T-helper 22 cell (primary cell): ENCODE measurements at places on chromosomes 5 and 9.

- no peak for DNase-seq
Measured at GRCh38 chr5:68688547-68688946, 405.3 kb upstream of the SLC30A5 start.

DNA sequence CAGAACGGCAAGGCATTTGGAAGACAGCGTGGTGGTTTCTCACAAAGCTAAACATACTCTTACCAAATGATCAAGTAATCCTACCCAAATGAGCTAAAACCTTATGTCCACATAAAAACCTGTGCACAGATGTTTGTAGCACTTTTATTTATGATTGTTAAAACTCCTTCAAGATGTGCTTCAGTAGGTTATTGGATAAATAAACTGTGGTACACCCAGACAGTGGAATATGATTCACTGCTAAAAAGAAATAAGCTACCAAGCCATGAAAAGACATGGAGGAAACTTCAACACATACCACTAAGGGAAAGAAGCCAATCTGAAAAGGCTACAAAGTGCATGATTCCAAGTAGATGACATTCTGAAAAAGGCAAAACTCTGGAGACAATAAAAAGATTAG is 94.2 kb downstream of the FOXD1 start:
- no peak for DNase-seq

GRCh38 chr5:103111468-103111867 is 8.5 kb downstream of the GIN1 start:
- no peak for DNase-seq

GRCh38 chr9:114417511-114417910 is 29.7 kb upstream of the AKNA start:
- DNase-seq = no peak

DNA sequence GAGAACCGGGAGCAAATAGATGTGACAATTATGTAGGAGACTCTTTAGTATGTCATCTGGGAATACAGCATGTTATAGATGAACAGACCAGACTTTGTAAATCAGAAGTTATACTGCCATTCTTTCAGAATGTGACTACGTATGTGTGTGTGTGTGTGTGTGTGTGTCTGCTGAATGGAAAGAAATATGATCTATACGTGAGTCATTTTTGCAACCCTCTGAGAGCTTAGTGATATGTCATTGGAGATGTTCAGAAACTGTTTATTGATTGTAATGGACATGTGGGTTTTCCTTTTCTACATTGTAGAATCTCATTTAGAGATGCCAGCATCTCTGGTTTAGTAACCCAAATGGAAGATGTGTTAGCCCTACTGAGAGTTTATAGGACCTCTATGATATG is 731.5 kb downstream of the TLE1 start:
- DNase-seq = no peak

GRCh38 chr9:89766991-89767390 is 162.2 kb downstream of the GADD45G start:
- DNase-seq = no peak

DNA sequence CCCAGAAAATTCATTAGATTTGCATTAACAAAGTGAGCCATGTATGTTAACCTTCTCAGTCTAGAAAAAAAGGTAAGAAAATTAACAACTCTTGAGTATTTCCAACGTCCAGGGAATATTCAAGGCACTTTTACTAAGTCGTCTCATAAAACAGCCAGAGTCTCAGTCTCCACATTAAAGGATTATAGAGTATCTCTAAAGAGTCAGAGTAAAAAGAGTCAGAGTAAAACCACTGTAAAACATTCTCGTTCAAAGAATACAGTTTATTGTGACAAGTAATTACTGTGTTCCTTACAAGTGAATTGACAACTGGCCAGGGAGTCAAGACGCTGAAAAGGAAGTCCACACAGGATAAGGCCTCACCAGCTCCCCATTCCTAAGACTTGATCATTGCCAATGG is 97.2 kb upstream of the ISL1 start:
- no peak for DNase-seq

DNA sequence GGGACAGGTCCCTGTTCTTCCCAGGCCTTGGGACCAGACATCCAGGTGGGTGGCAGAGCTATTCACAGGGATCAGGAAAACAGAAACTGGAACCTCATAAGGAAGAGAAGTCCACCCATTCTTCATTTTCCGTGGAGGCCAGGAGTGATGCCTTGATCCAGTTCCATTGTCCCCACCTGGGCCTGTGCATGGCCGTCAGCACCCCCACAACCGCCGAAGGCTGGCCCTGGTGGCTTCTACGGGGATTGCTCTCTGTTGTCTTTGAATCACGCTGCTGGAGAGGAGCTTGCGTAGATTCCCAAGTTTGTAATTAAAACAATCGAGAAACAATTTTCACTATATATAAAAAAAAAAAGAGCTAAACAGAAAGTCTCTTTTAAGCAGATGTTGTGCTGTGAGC is 134.4 kb downstream of the MVB12B start:
- no peak for DNase-seq

DNA sequence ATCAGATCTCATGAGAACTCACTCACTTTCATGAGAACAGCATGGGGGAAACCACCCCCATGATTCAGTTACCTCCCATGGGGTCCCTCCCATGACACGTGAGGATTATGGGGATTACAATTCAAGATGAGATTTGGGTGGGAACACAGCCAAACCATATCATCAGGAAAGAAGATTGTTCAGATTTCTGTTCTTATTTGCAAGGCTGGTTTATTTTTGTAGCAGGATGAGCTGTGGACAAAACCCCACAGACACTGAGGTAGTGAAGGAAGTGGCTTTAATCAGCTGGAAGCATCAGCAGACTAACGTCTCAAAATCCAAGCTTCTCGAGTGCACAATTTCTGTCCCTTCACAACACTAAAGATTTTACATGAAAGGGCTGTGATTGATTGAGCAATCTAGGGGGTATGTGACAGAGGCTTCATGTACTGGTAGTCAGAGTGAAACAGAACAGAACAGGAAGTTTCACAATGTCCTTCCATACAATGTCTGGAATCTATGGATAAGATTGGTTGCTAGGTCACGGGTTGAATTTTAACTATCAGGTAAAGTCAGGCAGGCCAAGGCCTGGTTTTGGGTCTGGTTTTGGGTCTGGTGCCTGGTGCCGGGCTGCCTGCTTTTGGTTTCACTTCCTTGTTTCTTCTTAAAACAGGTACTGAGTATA is 91.3 kb upstream of the ZNF366 start:
- no peak for DNase-seq

DNA sequence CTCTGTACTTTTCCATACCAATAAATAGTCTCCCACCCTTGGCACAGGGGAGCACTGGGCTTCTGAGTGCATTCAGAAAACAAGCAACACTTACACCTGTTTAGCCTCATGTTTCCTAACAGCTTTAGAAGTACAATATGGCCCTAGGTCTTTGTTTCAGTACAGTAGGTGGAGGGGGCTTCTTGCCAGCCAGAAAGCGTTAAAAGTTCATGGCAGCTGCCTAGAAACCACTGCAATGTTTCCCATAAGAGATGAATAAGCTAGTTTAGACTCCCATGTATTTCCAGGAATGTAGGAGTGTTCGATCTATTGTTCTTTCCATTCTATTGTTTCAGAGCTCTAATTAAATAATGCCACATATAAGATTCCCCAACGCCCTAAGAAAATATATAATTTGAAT is 444.8 kb downstream of the ARHGEF28 start:
- no peak for DNase-seq

DNA sequence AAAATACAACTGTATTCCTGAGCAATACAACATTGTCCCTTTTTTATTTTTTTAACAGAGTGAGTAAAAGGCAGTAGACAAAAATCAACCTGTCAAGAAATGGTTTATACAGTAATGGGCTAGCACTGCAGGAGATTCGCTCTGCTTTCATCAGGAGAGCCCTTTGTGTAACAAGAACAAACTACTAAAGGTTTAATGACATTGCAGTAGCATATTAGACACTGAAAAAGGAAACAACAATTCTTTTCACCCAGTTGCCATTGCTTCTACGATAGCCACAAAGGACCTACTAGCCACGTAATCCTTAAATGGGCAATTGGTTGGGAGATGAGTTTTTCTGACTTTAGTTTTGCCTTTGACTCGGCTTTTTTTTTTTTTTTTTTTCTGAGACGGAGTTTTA is 319.8 kb upstream of the TRPM3 start:
- DNase-seq = no peak

GRCh38 chr5:170201311-170201710 is 31.5 kb upstream of the C5orf58 start:
- no peak for DNase-seq

GRCh38 chr5:94707359-94707758 is 88.9 kb downstream of the SLF1 start:
- DNase-seq = no peak

GRCh38 chr9:135786146-135786690 is 84.2 kb downstream of the KCNT1 start:
- DNase-seq = no peak

DNA sequence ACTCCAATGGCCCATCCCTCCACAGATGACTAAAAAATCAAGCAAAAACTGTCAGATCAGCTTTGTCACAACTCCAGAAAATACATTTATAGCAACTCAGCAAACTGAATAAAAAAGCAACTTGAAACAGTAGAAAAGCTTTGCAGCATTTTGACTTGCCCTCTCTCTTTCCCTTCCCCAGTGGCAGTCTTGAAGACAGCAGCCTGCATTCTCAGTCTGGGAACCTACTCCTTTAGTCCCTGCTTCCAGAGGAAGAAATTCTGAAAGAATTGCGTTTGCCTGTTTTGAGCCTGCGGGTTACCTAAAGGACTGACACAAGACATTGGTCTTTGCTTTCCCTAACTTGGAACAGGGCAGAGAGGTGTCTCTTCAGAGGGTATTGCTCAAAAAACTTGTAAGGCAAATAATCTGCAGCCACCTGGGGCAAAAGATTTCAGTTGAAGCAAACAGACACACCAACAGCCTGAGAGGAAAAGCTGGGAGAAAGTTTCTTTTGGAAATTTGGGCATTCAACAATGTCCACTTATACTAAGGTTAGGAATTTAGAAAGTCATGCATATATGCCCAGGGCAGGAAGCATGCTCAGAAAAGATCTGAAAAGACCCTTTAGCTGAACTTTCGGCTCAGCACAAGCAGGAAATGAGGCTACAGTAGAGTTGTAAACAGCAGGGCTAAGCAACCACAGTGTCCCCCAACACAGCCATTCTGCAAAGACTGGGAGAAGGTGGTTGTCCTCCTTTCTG is 15.2 kb upstream of the SLC35D2 start:
- DNase-seq = no peak

DNA sequence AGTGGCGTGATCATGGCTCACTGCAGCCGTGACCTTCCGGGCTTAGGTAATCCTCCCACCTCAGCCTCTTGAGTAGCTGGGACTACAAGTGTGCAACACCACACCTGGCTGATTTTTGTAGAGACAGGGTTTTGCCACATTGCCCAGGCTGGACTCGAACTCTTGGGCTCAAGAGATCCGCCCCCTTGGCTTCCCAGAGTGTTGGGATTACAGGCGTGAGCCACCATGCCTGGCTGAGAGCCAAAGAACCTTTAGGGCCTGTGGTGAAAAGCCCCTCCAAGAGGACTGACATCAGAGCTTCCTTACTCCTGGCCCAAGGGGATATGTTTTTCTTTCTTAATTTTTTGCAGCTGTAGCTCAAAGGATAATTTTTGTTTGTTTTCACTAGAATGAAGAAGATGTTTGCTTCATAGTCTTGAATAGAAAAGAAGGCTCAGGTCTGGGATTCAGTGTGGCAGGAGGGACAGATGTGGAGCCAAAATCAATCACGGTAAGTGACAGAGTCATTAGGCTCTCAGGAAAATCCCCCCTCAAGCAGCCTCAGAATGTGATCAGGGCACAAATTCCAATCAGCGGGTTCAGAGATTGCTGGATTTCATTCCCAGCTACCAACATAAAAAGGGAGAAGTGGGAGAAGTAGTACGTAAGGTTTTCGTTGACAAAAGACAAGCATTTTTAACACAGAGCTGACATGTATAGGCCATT is 77.1 kb downstream of the GOLPH3 start:
- no peak for DNase-seq

- no peak for DNase-seq
Measured at GRCh38 chr5:1246711-1247431, 21.7 kb downstream of the SLC6A18 start.

- no peak for DNase-seq
Measured at GRCh38 chr5:88555674-88556073, 287.0 kb upstream of the TMEM161B start.

- DNase-seq = no peak
Measured at GRCh38 chr5:131976414-131977211, 31.1 kb upstream of the MEIKIN start.

DNA sequence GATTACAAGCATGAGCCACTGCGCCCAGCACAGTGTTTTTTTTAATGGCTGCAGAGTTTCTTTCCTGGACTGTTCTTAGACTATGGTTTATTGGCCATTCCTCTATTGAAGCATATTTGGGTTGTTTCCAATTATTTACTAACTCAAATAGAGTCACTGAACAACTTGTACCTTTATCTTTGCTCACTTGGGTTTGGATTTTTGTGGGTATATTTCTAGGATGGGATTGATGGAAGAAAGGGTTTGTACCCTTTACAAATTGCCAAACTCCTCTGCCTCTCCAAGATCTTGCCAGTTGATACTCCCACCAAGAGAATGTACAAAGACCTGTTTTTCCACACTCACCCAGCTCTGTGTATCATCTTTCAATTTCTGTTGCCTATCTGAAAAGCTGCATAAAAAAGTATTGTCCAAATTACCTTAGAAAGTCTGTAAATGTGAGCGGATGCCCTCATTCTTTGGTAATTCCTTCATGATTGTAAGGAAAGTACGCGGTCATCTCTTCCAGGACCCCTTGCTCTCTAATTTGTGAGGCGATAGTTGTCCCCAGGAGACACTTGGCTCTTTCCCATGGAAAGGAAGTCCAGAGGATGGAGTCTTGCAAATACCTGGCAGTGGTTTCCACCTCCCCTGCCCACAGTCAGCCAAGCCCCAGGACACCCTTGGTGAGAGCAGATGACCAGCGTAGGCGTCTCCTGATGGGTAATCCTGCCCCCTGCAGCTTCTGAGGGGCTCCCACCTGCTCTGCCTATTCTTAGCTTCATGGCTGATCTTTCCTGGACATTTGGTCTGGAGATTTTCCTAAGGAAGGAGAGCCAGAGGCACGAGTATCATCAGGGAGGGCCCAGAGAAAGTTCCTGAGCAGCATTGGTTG is 33.0 kb downstream of the ARHGEF37 start:
- DNase-seq = no peak

DNA sequence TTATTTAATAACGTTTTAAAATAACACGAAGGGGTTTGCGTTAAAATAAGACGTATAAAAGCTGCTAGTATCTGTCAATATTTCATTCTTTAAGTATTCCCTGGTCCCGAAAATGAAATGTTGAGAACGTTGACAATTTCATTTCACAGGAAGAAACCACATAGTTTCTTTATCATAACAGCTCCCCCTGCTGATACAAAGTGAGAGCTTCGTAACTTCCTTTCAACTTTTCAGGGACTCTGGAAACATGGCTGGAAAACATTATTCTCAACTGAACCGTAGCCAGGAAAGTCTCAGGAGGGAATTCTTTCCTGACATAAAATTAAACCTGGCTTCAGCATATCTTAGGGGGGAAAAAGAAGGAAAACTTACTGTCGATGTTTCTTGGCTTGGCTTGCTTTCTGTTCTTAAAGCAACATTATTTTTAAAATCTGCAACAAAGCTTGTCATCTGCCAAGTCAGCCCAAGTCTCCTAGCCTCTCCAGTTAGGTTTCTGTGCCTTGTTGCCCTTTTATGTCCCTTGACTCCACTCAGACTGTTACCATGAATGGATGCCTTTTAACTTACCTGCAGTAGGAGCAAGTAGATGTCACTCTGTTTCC is 122.9 kb upstream of the DAB2 start:
- DNase-seq = no peak

- DNase-seq = no peak
Measured at GRCh38 chr5:128825826-128826225, 139.5 kb upstream of the SLC27A6 start.
